ENCODE measurements at places on chromosomes 5 and 9.

DNA sequence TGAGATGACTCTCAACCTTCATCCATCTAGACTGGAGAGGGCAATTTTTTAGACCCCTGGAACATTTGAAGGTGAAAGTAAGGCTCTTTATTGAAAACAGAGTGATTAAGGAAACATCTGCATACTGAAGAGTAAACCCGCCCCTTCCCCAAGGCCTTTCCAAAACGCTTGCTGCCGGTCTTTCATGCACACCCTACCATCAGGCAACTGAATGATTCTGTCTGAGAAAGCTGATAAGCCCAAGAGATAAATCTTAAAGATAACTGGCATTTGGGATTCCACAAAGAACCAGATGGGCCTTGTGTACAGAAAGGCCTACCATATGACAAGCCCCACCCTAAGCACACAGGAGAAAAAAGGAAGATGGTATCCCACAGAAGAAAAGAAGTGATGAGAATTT lies 54.4 kb upstream of the PIK3R1 start:
- DNase-seq, result no peak

DNA sequence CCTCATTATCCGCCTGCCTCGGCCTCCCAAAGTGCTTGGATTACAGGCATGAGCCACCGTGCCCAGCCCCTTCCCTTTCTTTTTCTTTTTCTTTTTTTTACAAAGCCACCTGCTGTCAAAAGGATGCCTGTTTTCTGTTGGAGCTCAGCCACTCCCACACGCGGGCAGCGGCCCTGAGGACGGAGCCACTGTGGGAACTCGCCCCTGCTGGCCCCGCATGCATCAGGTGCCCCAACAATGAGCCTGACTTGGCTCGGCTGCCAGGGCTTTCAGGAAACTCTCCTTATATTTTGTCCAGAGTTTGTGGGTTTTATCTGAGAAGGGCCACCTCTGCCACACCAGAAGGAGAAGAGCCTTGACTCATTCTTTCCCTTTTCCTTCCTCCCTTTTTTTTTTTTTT lies 37.1 kb upstream of the LRRC14B start:
- no peak for DNase-seq

GRCh38 chr5:150358261-150359095 lies 981 bp downstream of the TCOF1 start:
- no peak for DNase-seq

DNA sequence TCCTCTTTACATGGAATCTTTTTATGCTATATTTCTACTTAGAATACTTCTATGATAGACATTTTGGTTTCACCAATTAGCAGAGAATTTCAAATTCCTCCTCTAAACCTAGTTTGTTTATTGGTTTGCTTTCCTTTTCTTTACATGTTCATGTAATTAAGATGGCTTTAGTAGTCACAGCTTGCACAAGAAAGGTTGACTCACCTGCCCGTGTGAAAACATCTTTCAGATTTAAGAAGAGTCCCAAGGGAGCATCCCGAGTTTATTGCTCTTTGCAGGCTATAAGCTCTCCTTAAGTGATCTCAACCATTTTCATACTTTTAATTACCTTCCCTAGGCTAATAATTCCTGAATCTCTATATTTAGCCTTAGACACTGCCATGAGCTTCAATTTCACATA lies 28.9 kb downstream of the TYRP1 start:
- no peak for DNase-seq

- DNase-seq, result no peak
Observed at GRCh38 chr5:65043843-65044359, 275.2 kb downstream of the CWC27 start.

DNA sequence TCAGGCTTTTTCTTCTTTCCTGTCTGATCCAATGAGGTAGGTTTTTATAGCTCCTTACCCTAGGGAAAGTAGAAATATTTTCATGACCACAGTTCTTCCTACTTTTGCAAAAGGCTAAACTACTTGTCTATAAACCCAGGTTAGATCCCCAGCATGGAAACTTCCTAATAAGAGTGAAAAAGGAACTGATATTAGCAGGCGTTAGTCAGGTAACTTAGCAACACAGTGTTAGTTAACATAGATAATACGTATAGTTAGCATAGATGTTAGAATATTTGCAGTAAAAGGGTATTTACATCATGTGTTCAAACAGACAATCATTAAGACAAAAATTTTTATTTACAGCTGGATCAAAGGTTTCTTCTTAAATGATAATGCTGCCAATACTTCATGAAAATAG lies 162.9 kb upstream of the DAB2 start:
- DNase-seq, result no peak

- no peak for DNase-seq
Observed at GRCh38 chr5:101535626-101536025, 632.5 kb upstream of the ST8SIA4 start.

GRCh38 chr9:70177121-70177520 lies 81.7 kb upstream of the SMC5 start:
- no peak for DNase-seq

DNA sequence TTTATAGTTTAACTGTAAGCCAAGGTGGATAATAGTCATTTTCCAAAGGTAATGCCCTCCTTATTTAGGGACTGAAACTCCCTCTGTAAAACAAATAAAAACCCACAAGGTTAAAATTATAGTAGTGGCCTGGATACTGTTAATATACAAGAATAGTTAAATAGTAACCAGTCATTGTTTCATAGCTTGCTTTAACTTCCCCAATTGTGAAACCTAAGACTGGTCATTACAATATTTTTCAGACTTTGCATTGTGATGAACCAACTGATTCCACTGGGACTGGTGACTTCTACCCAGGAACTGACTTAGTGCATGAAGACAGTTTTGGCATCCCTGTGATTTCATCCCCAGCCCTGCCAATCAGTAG lies 162.6 kb downstream of the SMC2 start:
- no peak for DNase-seq

- no peak for DNase-seq
Observed at GRCh38 chr5:171840066-171840465, 54.4 kb downstream of the SMIM23 start.
